ENCODE measurements at places on chromosomes 4 and X. TPM values are rescaled to one million over a fixed set of nuclear protein-coding genes. Genes with fewer than 3 reads are reported as not detected.

The RHOH gene
- total RNA-seq, result 183 TPM

DNA sequence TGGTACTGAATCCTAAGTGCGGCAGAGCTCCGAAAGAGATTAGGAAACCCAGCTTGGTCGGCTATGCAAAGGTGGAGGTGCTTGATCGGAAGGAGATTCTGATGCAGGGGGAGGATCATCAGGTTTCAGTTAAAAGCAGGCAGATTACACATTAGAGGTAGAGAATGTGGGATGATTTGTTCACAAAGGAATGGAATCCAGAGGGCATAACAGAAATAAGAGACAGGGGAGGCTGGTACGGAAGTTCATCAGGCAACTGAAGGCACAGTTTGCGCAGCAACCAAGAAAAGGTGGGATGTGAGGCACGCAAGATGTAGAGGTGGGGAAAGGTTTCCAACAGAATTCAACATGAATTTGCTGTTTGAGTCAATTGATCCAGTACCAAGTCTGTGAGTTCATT, 424 bp upstream of the ZNF330 start:
- peak overlapping the region; percentile 94 for H3K4me3 ChIP-seq
- H3K36me3 ChIP-seq, result peaks cover 30% of the 10 kb centered on the region
- DNase-seq, result no peak
- peaks cover 28% of the 10 kb centered on the region for H3K4me1 ChIP-seq
- H3K27me3 ChIP-seq, result peaks cover 2% of the 10 kb centered on the region

DNA sequence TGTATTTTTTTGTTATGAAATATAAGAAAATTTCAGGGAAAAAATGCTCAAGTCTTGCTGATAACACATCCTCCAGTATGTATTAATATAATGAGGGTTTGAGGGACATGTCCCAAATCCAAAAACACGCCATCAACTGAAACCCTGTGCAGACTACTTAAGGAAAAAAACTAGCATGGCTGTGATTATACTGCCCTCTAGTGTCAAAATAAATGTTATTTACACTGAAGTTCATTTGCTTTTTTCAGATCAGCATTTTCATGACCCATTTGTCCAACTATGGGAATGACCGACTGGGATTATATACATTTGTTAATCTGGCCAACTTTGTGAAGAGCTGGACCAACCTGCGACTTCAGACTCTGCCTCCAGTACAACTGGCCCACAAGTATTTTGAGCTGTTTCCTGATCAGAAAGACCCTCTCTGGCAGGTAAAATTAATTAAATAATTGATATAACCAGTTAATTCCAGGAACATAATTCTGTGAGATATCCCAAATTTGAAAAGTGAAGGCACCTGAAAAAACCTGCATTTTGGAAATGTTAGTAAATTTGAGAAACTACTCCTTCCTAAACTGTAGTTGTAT, 128.5 kb downstream of the PRSS12 start:
- peaks cover 2% of the 10 kb centered on the region for H3K27me3 ChIP-seq
- H3K36me3 ChIP-seq, result no peaks in the 10 kb centered on the region
- no peak overlapping the region for H3K27ac ChIP-seq
- H3K4me3 ChIP-seq, result no peak overlapping the region
- H3K4me1 ChIP-seq, result no peaks in the 10 kb centered on the region

DNA sequence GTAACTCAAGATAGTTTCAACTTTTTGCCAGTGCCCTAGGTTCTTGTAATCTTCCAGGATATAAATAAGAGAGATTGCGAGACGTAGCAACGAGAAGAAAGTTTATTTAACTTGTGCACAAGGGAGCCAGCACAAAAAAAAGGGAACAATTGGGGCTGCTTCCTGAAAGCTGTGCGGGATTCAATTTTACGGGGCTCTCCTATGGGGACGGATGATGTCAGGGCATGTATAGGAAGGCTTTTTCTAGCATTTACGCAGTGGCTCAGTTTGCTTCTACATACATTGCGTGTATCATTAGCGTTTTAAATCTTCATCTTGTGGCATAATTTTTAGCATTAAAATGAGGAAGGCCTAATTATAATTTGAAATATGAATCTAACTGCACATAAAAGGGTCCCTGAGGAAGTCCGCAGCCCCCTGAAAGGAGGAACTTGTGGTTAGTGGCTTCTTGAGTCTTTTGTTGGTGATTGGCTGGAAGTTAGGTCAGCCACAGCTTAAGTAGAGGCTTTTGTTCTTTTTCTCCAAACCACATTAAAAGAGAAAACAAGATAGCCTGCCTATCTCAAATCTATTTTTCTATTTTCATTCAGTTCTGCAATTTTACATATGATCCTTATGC, 668.2 kb upstream of the NDST4 start:
- no peaks in the 10 kb centered on the region for H3K36me3 ChIP-seq
- DNase-seq, result no peak
- H3K27ac ChIP-seq, result no peak overlapping the region
- no peaks in the 10 kb centered on the region for H3K27me3 ChIP-seq
- H3K4me3 ChIP-seq, result peak overlapping the region; percentile 13
- peaks cover 12% of the 10 kb centered on the region for H3K4me1 ChIP-seq

DNA sequence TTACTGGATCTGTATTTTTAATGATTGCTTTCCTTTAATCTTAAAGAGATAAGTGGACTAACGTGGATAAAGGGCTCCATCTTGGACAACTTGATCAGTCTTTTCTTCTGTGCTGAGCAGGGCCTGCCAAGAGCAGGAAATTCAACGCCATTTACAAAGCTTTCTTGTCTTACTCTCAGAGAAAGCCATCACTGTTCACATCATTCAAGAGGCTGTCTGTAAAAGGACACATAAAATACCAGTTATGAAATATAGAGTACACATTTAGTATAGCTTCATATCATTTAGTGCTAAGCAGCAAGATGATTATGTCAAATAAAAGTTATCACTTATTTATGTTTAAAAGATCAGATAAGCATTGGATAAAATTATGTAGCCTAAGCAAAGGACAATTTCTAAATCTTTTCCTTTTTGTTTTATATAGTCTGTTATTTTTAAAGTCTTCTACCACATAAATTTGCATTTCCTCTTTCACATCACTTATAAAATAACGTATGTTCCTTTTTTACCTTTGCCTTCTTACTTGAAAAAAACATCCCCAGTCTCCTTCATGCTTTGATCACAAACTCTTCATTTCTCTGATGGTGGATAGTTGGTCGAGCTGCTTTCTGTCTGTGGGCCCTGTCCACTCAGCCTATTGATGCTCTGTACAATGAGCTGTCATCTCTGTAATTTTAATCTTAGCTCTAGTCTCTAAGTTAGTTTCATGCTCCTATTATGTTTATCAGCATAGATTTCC, 2.1 kb upstream of the CCNG2 start:
- peaks cover 79% of the 10 kb centered on the region for H3K4me1 ChIP-seq
- no peaks in the 10 kb centered on the region for H3K27me3 ChIP-seq
- H3K4me3 ChIP-seq, result peak overlapping the region; percentile 99
- no peak for DNase-seq
- peaks cover 19% of the 10 kb centered on the region for H3K36me3 ChIP-seq

- peaks cover 7% of the 10 kb centered on the region for H3K4me1 ChIP-seq
- DNase-seq, result no peak
- peak overlapping the region; percentile 85 for H3K4me3 ChIP-seq
- H3K27me3 ChIP-seq, result no peaks in the 10 kb centered on the region
These were observed 29.0 kb downstream of the PDHA1 start for GRCh38 chrX:19372547-19373331.

- no peaks in the 10 kb centered on the region for H3K4me1 ChIP-seq
- H3K4me3 ChIP-seq, result no peak overlapping the region
- no peak overlapping the region for H3K27ac ChIP-seq
- no peaks in the 10 kb centered on the region for H3K27me3 ChIP-seq
- DNase-seq, result no peak
These were observed 44.0 kb upstream of the CT47C1 start for GRCh38 chrX:119028733-119029330.

The CT47A1 gene
- not detected for total RNA-seq

The VEGFC gene
- total RNA-seq, result not detected

DNA sequence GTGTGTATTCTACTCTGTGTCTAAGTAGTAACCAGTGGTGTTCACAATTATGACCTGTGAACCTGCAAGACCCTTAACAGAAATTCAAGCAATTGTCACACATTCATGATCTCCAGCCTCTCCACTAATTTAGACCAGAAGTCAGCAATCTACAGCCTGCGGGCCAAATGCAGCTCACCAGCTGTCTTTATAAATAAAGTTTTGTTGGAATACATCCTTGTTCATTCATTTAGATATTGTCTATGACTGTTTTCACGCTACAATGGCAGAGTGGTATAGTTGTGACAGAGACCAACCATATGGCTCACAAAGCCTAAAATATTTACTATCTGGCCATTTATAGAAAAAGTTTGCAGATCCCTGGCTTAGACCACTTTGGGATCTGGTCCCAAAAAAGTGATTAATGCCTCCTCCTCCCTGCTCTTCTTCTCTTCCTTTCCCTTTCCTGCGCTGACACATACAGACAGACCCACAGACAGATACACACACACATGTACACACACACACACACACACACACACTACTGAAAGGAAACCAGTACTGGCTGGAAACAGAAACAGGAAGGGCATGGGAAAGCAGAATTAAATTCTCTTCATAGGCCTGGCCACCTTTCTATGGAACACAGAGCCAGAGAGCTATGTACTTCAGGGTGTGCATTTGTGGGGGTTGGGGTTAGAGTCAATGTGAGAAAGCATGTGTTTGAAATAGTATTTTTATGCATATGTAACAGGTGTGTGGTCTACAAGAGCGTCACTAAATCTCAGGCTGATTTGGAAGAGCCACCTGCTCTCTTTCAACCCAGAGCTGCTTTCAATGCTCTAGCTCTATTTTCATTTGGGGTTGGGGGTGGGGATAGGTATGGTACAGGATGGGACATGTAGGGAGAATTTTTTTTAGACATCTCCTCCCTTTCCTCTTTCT, 49.7 kb upstream of the TMEM164 start:
- H3K4me1 ChIP-seq, result no peaks in the 10 kb centered on the region
- H3K4me3 ChIP-seq, result no peak overlapping the region
- no peak overlapping the region for H3K27ac ChIP-seq
- DNase-seq, result no peak

- H3K36me3 ChIP-seq, result no peaks in the 10 kb centered on the region
- H3K27ac ChIP-seq, result no peak overlapping the region
- no peak overlapping the region for H3K4me3 ChIP-seq
These were observed 60.3 kb upstream of the HSD17B10 start for GRCh38 chrX:53494436-53494835.

- H3K4me3 ChIP-seq, result no peak overlapping the region
- no peak for DNase-seq
- no peaks in the 10 kb centered on the region for H3K4me1 ChIP-seq
- H3K27me3 ChIP-seq, result peaks cover 3% of the 10 kb centered on the region
- no peaks in the 10 kb centered on the region for H3K36me3 ChIP-seq
These were observed 75.5 kb upstream of the ADRA2C start for GRCh38 chr4:3690551-3691152.

DNA sequence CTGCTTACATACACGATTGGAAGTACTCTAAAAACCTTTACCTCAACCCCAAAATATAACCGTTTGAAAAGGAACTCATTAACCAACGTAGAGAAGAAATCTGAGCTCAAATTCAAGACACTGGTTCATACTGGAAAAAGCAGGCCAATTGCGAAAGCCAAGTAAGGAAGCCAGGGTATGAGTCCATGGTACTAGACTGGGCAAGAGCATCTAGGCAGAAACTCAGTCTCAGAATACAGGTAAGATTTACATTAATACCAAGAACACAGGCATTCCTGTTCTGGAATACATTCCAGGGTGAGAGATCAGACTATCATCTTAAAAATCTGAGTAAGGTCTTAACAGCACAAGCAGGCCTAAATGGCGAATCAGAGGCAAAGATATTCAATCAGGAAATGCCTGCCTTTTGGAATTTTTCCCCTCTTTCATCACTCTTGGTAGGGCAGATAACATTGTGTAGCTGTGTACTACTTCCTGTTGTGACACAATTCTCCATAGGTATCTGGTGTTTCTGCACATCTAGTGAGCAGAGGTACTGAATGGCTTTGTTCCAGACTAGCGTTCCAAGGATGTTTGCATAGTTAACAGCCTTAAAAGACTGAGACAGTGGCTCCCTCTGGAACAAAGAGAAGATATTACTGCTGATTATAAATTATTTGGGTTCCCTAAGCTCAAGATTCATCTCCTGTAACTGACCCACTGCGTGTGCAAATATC, 311.3 kb downstream of the PCDH19 start:
- H3K27ac ChIP-seq, result no peak overlapping the region
- H3K4me3 ChIP-seq, result no peak overlapping the region
- no peak for DNase-seq
- H3K27me3 ChIP-seq, result no peaks in the 10 kb centered on the region
- no peaks in the 10 kb centered on the region for H3K36me3 ChIP-seq

DNA sequence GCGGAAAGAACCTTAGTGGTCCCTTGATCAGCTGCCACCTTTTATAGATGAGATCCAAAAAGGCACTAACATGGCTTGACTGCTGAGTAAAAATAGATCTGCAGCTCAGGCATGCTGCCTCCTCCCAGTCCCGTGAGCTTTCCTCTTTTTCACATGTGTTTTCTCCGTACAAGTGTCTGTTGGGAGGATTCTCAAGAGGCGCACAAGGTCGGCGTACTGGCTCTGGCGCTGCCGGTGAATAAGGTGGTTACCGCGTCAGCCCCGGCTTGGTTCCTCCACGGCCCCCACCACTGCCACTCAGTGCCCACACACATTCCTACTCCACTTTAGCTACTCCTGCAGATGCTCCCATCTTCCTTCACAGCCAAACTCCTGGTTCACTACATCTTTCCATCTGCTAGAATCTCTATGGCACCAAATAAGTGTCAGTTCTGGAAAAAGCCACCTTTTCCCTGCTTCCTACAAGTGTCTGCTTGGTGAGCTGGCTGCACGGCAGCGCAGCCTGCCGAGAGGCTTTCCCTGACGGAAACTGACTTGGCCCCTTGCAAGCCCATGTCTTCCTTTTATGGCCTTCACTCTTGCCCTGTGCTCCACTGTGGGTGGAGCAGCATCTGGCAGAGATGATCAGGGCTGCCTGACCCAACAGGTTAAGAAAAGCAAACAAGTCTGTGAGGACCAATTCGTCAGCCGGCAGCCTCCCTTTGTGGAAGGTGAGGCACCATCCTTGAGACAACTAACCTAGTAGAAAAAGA, 99.8 kb downstream of the KLHL8 start:
- H3K27ac ChIP-seq, result no peak overlapping the region
- H3K4me1 ChIP-seq, result peaks cover 30% of the 10 kb centered on the region
- H3K4me3 ChIP-seq, result no peak overlapping the region
- no peak for DNase-seq

The SPINK2 gene
- total RNA-seq, result 1.2 TPM

The TMPRSS11F gene
- not detected for total RNA-seq

DNA sequence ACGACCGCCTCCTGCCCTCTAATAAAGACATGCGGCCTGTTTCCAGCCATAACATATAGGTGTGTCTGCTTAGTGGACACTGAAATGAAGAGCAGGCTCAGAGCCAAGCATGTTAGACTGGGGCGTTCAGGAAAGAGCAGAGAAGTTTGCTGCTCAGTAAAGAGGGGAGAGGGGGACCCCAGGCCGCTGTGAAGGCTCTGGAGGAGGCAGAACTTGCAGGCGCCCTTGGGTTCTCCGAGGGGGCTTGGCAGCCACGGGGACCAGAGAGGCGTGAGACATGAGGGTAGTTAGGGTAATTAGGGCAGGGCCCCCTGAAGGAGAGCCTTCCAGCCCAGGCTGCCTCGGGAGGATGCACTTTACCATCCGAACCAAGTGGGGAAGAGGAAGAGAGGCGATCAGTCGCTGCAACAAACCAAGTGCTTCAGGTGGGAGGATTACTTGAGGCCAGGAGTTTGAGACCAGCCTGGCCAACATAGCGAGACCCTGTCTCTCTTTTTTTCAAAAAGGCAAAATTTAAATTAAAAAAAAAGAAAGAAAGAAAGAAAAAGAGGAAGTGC, 46.6 kb upstream of the CDKN2AIP start:
- peaks cover 8% of the 10 kb centered on the region for H3K27me3 ChIP-seq
- H3K4me1 ChIP-seq, result peaks cover 25% of the 10 kb centered on the region
- no peaks in the 10 kb centered on the region for H3K36me3 ChIP-seq
- no peak for DNase-seq
- peak overlapping the region; percentile 82 for H3K4me3 ChIP-seq

The SAGE1 gene
- total RNA-seq, result not detected

Measured in activated B cell treated with CpG ODN at 0.5 μM for 24 hours (primary cell).